Thoracic aorta (tissue), 2 donors: ENCODE measurements at places on chromosomes 2 and 18.

GRCh38 chr2:104840893-104841585 is 12.9 kb upstream of the POU3F3 start:
- DNase-seq: no peak

- no peak for DNase-seq
Observed at GRCh38 chr2:135701442-135701841, 40.2 kb upstream of the UBXN4 start.

GRCh38 chr2:64543008-64543697 is 19.0 kb downstream of the AFTPH start:
- DNase-seq: no peak

GRCh38 chr2:159211447-159212396 is 74.8 kb downstream of the WDSUB1 start:
- no peak for DNase-seq

DNA sequence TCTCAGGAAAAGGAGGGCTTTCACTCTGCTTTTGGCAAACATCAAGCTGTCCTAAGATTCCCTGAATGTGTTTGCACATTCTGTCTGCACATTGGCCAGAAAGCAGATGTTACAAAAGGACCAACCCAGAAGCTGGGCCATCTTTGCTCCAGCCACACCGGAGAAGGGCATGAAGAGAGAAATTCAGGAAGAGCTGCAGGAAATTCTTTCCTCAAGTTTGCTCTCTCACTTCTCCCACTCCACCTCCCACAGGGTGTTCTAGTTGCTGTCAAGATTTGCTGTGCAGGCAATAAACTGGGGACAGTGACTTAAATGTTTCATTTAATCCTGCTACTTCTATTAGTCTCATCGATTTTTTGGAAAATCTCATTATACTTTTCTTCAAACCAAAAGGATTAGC is 137.7 kb upstream of the UNC80 start:
- no peak for DNase-seq

GRCh38 chr2:226410247-226410835 is 389.3 kb downstream of the IRS1 start:
- no peak for DNase-seq

GRCh38 chr2:105104208-105104731 is 66.4 kb downstream of the MRPS9 start:
- no peak for DNase-seq

DNA sequence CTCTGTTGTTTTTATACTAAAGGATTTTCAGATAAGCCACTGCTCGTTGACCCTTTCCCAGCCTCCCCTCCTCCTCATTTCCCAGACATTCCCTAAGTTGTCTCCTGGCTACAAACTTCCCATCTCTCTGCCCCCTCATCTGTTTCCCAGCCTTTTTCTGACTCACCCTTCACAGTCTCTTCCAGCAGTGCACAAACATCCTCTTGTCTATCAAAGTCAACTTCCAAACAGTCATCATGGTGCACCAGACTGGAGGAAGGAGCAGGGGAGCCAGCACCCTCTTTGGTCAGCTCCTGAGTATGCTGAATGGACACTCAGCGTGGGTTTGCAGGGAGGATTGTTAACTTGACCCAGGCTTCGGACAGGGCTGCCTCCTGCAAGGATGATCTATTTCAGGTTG is 26.6 kb upstream of the SPRED2 start:
- DNase-seq: no peak

DNA sequence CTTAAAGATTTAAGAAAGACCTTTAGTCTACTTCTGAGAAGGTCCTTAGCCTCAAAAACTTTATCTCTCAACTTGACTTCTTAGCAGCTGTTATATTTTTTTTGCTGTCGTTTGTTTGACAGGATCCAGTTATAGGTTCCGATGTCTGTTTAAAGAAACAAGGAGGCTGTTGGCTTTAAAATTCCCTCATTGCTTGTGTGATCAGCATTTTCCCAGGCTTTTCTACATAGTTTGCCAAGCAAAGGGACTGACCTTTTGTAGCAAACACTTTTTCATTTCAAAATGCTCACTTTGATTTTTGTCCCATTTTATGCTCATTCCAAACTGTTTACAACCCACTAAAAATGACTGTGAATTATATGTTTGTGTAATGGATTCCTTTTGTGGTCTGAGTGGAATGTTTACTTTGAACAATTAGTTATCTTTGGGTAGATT is 394.9 kb downstream of the ARHGAP15 start:
- DNase-seq: no peak

GRCh38 chr2:200681697-200682096 is 95.9 kb downstream of the AOX1 start:
- no peak for DNase-seq

DNA sequence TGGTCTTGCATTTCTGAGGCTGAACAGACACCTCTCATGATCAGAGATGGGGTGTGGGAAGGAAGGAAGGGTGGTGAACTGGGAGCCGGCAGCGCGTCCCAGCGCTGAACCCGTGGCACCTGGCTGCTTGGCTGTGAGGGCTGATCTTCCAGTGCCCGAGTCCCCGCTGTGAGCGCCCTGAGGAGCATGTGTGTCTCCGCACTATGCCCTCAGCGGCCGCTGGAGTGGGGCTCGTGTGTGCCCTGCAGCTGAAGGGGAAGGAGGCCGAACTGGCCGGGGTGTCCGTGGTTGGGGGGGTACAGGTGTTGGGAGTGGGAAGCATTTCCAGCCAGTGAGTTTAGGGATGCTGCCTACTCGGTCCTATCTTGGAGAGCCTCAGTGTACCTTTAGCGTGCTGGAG is 82.2 kb downstream of the LDLRAD4 start:
- no peak for DNase-seq

DNA sequence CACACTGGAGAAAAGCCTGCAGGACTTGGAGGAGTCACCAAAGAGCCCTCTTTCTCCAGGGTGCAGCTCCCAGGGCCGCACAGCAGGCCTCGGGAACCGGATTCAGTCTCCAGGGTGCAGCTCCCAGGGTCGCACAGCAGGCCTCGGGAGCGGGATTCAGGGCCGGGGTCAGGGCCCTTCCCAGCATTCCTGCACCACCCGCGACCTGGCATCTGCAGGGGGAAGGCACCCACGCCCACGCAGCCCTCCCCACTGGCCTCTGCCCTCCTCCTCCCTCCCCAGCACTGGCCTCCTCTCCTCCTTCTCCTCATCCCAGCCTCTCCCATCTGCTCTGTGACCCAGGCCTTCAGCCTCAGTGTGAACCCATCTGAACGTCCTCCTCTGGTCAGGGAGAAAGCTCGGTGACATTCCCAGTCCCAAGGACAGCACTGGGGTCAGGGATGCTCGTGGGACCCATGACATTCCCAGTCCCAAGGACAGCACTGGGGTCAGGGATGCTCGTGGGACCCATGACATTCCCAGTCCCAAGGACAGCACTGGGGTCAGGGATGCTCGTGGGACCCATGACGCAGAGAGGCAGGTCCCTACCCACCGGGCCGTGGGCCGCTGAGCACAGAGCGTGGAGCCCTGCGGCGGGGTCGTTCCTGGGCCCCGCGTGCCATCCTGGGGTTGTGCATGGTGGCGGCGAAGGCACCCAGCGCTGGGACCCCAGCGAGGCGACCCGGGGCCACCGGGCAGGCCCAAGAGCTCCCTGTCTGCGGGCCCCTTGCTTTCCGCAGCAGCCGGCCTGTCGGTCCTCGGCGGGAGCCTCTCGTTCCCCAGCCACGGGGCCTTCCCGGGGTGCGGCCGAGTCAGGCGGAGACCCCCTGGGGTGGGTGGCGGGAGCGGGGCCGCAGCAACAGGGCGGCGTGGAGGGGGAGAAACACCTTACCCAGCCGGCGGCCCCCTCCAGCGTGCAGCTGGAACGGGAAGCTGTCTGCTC is 550.2 kb upstream of the SALL3 start:
- no peak for DNase-seq

DNA sequence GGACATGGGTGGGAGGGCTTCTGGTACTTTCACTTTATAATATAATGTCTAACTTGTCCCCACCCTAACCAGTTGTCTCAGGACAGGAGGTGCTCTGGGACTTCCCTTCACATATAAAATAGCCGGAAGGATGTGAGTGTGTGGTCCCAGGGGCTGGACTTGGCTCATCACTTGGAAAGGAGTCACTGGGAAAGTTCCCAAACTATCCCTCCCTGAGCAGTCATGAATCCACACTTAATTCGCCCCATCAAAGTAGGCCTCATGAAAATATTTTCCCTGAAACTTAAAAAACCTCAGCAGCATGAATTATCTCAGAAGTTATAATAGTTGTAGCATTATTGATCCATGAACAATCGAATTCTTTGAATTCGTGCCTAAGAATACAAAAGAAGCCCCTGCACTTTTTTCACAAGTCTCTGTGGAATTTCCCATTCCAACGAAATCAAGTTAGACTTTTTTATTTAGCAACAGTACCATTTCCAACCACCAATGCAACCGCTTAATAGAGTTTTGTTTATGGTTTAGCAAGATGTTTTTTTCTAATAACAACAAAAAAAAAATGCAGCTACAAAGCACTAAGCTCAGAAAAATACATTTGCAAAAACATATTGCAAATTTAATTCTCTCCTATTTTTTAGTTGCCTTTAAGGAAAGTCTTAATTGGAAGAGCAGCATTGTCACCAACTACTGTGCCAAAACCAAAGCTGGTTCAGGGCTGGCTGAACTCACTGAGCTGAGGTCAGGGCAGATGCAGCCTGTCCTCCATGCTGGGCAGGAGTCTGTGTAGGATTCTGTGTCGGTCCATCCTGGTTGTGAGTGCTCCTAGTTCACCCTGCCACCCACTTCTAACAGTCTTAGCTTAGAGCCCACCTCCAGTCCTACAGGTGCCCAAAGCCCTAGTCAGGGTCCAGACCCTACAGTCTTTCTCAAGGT is 68.8 kb upstream of the SPTBN1 start:
- DNase-seq: no peak

DNA sequence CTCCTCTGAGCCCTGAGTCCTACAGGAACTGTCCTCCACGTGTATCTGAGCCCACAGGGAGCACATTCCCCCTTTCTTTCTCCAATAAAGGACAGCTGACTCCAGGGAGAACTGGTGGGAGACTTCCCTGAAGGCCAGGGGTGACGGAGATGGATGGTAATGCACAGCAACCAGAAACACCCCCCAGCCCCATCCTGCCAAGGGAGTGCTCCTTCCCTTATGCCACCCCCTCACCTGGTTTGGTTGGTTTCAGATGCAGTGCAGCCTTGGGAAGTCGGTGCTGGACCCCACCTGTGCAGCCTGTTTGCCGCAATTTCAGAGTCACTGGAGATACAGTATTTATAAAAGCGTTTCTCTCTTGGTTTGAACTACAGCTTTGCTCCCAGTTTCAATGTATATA is 24.0 kb downstream of the GPR55 start:
- DNase-seq: no peak

DNA sequence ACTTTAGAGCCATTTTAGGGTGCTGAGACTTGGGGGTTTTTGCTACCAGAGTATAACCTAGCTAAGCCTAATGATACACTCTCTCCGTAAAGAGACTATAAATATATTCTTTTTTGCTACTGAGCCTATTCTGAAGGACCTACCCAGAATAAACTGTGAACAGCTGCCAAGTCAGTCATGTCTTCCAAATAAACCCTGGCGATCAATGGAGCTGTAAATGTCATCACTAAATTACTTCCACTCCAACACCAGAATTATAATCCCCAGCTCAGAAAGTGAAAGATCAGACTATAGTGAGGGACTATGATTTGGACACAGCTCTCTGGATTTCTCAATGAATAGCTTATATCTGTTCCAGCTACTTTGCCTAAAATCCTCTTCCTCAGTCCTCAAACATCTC is 178.9 kb downstream of the METTL4 start:
- no peak for DNase-seq

DNA sequence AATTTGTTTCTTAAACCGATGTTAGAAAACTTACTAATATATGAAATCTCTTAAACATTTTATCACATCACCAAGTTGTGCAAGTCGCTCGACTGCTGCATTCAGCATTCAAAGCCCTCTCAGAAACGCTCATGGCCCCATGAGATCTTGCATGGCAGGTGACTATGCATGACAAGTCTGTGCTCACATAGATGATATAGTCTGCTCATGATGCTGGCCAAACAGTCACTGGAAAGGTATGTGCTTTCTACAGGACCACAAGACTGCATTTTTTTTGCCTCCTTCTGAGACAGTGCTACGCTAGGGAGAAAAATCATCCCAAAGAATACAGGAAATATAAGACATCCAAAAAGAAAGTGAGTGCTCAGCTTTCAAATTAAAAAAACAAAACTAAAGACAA is 98.3 kb upstream of the ZBTB14 start:
- no peak for DNase-seq

DNA sequence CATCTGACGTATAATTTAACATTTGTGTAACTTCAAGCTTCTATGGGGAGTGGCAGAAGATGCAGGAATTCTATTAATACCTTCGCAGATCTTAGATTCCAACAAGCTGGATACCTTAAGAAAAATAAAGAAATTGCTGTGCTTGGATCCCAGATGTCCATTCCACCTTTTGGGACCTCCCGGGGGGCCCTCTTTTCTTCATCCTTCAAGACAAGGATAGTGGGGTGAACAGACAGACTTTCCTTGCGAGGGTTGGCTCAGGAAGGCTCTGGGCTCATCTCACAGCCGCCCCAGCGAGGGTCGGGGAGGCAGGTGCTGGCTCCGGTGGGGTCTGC is 509 bp upstream of the RNF144A start:
- no peak for DNase-seq

DNA sequence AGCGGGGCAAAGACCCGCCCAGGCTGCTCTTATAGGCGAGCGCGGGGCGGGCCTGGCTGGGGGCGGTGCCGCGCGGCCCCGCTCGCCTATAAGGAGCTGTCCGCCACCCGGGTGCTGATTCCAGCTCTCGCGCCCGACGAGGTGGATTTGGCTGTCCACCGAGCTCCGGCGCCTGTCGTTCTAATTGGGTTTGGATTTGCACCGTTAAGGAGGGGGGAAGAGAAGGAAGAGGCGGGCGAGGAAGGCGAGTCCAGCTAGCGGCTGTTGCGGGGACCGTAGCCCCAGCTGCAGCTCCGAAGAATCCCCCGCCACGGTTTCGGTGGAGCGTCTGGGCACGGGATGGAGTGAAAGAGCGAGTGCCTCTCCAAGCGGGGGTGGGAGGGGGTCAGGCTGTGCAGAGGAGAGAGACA is at the start of gene CNTNAP5:
Gene CNTNAP5 (plus strand): TSS at position 117 of the 410 bp plus-strand sequence. CDS start 364 bp downstream, outside the sequence.
- DNase-seq: no peak

- DNase-seq: no peak
Observed at GRCh38 chr18:57976230-57976773, 67.7 kb upstream of the NEDD4L start.

DNA sequence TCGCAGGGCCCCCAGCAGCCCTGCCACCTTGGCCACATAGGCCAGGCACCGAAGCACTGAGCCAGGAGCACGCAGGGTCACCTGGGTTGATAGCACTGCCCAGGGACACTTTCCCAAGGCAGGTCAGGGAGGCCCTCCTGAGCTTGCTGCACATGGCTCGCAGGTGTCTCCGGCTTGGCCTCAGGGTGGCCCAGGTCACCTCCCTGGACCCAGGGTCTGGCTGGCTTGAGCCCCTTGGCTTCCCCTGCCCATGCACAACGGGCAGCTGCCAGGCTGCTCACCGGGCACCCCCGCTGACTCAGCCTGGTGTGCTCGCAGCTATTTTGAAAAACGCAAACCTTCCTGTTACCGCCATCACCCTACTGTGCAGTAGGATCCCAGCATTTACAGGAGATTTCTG is 502.3 kb downstream of the EIPR1 start:
- no peak for DNase-seq

DNA sequence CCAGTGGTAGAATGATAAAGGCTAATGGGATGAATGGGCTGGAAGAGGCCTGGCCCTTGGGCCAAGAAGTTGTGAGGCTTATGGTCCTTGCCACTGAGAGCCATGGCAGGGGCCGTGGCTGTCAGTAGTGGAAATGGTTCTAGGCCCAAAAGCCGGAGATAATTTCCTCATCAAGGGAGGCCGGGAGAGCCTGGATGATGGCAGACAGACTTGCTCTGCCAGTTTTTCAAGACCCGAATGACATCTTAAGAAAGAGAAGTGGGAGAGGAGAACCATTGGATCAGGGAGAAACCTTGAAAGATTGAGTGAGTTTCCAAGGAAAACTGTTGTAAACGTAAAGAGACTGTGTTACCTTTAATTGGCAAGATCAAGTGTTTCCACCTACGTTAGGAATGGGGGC is 46.3 kb upstream of the VPS54 start:
- no peak for DNase-seq
